Foreskin keratinocyte (primary cell): ENCODE measurements at places on chromosomes 12 and 14.

GRCh38 chr14:32013083-32013482 lies 64.0 kb upstream of the ARHGAP5 start:
- DNase-seq = no peak

- DNase-seq = no peak
Measured at GRCh38 chr12:88706286-88706685, 126.0 kb upstream of the KITLG start.

- DNase-seq = no peak
Measured at GRCh38 chr14:98200601-98201000, 1071.4 kb downstream of the BCL11B start.

- DNase-seq = no peak
Measured at GRCh38 chr14:26933431-26933830, 335.6 kb upstream of the NOVA1 start.

DNA sequence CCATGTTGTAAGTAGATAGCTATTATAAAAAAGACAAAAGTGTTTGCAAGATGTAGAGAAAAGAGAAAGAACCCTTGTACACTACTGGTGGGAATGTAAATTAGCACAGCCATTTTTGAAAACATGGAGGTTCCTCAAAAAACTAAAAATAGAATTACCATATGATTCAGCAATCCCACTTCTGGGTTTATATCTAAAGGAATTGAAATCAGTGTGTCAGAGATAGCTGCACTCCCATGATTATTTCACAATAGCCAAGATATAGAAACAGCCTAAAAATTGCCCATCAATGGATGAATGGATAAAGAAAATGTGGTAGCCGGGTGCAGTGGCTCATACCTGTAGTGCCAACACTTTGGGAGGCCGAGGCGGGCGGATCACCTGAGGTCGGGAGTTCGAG lies 9.2 kb downstream of the PSMC6 start:
- no peak for DNase-seq

GRCh38 chr12:101127521-101128219 lies 82.4 kb downstream of the SLC5A8 start:
- no peak for DNase-seq

- no peak for DNase-seq
Measured at GRCh38 chr14:58243790-58244555, 670 bp upstream of the PSMA3 start.

GRCh38 chr14:71525663-71526221 lies 406.5 kb upstream of the RGS6 start:
- DNase-seq = no peak

DNA sequence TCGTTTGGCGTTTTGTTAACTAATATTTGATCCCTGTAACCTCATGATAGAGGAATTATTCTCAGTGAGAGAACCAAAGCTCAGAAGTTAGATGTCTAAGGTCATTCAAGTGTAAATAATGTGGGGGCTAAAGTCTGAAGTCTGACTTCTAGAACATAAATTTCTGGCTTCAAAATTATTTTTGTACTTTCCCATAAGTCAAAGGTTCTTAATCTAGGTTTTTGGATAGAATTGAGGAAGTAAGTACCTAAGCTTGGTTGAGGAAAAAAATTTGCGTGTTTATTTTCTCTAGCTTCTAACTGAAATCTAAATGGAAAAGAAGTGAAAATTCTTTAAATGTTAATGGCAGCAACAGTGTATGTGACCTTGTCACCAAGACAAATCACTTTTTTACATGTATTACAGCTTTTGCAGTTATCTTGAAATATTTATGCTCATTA lies 2.3 kb downstream of the LARP4 start:
- DNase-seq = no peak

DNA sequence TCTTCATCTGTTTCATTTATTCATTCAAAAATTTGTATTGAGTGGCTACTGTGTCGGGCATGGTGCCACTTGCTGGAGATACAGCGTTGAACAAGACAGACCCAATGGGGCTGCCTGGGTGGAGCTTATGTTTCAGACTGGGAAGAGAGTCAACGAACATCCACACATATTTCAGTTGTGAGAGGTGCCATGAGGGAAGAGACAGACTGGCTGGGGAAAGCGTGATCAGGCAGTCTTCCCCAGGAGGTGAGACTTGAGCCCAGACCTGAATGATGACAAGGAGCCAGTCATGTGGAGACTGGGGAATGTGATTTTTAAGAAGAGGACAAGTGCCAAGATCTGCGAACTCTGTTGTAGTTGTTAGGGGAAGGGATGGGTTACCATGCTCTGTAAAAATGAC lies 12.2 kb downstream of the BICD1 start:
- no peak for DNase-seq

DNA sequence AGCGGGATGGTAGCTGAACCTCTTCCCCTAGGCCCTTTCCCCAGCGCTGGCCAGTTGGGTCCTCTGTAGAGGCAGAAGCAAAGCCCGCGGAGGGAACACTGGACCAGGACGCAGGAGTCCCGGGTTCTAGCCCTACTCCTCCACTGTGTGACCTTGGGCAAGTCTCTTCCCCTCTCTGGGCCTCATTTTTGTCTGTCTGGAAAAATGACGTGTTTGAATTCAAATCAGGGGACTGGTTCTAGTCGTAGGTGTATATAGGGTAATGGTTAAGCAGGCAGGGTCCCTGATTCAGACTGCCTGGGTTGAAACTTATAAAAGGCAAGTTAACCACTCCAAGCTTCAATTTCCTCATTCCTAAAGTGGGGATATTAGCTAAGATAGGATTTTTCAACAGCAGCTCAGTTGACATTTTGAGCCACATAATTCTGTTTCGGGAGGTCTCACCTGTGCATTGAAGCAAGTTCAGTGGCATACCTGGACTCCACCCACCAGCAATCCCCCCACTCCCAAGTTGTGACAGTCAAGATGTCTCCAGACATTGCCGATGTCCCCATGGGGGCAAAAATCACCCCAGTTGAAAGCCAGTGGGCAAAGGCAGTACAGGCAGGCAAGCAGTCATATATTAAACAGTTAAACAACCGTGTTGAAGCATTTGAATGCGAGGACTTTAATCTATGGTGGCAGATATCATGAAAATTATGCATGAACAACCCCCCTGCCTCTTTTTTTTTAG lies 899 bp downstream of the TPCN1 start:
- DNase-seq = no peak

- no peak for DNase-seq
Measured at GRCh38 chr14:102516531-102517391, 7.2 kb upstream of the ANKRD9 start.

DNA sequence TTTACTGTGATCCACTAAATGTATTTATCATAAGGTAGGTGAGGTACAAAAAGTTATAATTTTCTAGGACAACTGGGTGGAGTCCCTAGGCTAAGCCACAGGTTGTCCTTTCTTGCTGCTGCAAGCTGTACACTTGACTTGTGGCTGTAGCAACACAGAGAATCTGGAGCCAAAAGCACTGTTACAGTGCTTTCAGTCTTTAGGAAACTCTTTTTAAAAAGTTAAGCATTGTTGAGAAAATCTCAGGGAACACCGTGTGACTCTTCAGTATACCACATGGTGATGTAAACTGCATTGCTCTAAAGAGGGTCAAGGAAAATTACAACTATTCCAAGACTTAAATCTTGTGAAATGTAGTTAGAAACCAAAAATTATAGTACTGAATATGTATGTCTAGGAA lies 11.4 kb downstream of the SLC15A5 start:
- no peak for DNase-seq

- DNase-seq = peak; percentile 62
Measured at GRCh38 chr12:52390739-52391617, 5.5 kb upstream of the KRT84 start.

DNA sequence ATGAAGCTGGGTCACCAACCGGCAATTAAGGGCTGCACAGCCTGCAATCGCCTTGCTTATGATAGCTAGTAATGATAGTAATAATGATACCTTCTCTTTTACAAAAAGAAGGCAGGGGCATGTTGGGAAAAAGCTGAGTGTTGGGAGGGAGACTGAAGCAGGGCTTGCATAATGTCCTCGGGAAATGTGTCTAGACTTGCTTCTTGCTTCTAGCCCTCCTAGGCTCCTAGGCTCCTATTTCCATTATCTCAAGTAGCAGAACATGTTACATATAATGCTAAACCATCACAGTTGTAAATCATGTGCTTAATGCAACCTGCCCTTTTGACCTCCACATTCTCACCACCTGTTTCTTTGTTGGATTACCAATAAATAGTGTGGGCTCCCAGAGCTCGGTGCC lies 18.7 kb downstream of the RERGL start:
- DNase-seq = no peak

- no peak for DNase-seq
Measured at GRCh38 chr14:72604133-72604532, 289.8 kb downstream of the DPF3 start.

DNA sequence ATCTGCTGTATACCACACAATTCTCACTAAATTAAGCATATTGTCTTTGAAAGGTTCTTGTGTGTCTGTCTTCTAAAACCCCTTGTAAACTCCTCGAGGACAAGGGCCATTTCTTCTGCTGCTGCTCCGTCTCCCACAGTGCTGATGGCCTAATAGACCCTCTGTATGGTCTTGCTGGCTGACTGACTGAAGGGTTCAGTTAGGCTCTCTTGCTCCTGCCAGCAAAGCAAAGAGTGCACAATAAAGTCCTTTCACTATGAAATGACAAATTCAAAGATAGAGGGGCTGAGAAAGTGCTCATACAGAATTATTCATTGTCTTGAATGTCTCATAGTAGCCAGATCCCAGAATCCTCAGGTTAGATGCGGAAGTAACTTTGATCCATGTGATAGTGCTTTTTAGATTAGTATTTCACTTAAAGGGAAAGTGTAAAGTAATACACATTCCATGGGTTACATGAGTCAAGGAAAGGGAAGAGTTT lies 14.2 kb upstream of the RIOX1 start:
- no peak for DNase-seq
